ENCODE measurements at places on chromosomes 5 and 9.

GRCh38 chr9:115063058-115063845, 54.7 kb downstream of the TNC start:
- DNase-seq: no peak

DNA sequence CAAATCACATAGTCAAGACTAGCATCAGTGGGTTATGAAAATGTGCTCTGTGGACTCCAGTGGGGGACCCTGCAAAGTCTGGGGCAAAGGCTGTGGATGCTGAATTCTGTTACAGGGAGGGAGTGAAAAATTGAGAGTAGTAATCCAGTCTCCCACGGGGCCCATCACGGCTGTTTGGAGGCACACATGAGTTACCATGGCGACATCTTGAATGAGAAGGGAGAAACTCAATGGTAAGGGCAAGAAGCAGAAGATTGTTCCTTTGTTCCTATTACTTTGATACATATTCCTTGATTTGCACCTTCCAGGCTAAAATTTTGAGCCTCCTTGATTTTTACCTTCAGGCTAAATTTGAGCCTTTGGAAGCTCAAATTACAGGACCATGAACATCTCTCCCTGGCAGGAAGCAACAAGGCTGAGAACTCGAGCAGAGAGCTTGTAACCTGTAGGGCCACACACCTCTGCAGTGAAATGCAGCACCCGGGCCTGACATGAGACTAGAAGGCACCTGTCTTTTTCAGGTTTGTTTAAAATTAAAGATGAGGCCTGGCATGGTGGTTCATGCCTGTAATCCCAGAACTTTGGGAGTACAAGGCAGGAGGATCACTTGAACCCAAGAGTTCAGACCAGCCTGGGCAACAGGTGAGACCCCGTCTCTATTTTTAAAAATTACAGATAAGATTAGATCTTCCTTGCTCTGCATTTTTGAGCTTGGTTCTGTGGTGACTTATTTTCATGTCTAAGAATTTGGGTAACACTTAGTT, 31.0 kb upstream of the ZFR start:
- DNase-seq: no peak

- DNase-seq: no peak
Measured at GRCh38 chr5:174074369-174074768, 28.9 kb downstream of the NSG2 start.

- DNase-seq: no peak
Measured at GRCh38 chr5:124343451-124343867, 403.0 kb downstream of the ZNF608 start.

DNA sequence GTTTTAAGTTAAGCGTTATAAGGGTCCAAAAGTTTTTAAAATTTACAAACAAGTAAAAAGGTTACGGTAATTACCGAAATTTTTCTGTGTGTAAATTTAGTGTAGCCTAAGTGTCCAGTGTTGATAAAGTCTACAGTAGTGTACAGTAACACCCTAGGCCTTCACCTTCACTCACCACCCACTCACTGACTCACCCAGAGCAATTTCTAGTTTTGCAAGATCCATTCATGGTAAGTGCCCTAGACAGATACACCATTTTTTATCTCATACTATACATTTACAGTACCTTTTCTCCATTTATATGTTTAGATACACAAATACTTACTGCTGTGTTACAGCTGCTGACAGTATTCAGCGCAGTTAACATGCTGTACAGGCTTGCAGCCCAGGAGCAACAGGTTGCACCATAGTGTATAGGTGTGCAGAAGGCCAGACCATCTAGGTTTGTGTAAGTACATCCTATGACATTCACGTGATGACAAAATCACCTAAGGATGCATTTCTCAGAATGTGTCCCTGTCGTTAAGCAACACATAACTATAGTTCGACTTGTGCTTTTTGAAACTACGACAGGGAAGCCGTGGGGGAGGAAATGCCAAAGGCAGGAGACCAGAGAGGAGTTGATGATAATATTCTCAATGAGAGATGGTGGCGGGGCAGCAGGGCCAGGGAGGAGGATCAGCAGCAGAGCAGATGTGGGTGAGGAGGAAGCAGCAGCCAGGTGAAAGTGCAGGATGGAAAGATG, 48.6 kb downstream of the PSMB7 start:
- no peak for DNase-seq

DNA sequence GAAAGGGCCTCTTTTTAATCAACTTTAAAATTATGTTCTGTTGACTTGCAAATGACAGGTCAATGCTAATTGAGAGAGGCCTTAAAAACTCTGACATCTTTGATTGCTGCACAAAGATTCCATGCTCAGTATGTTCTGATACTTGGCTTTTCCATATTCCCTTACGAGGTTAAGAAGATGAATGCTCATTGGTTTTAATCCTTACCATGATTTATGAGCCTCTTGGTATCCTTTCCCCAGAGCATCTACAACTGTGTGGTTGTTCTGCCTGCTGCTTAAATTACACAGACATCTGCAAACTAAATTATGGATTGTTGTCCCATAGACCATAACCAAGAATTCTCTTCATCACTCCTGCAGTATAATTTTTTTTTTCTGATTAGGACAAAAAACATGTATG, 352.6 kb downstream of the CDH12 start:
- no peak for DNase-seq

DNA sequence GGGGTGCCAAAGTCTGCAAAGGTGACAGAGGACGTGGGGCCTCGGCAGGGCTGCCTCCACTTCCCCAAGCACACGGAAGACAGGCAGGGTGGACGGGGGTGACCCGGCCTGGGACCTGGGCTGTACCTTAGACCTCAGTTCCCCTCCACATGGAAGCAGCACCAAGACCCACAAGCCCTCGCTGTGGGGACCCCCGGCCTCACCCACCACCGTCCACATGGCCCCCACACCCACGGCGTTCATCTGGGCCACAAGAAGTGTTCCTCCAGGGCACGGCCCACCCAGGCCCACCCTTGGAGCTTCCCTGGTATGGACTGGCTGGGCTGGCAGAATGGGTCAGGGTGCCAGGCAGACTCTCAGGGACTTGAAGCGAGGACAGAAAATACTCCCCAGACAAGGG, 45.8 kb upstream of the NKD2 start:
- no peak for DNase-seq

Data from activated T-cell treated with anti-CD3 and anti-CD28 coated beads, Interleukin-2, amount 50 U/mL, for 72 hours (primary cell).